T47D (cell line): ENCODE measurements at places on chromosomes 5 and 9.

- no peak for DNase-seq
Observed at GRCh38 chr5:83857341-83857740, 136.7 kb upstream of the HAPLN1 start.

- DNase-seq: no peak
Observed at GRCh38 chr9:75133396-75133795, 45.1 kb downstream of the OSTF1 start.

GRCh38 chr9:78970375-78970774 lies 601.4 kb upstream of the TLE4 start:
- DNase-seq: no peak

DNA sequence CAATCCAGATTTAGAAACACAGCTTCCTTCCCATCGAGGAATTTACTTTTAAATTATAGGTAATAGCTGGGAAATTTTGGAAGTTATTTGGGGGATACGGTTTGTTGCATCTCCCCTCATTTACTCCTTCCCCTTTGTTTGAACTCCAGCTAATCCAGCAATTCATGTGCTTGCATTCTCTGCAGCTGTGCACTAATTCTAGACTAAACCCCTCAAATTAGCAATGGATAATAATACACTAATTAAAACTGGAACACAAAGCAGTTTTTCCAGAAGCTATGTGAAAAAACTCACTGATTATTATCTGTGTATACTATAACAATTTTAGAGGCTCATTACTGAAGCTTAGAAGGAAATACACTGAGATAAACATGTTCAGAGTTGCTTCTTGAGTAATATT lies 751.2 kb upstream of the ZNF608 start:
- no peak for DNase-seq

GRCh38 chr5:35804201-35804653 lies 52.5 kb upstream of the IL7R start:
- no peak for DNase-seq

GRCh38 chr5:170603578-170604565 lies 100.1 kb downstream of the KCNIP1 start:
- peak; percentile 52 for DNase-seq

DNA sequence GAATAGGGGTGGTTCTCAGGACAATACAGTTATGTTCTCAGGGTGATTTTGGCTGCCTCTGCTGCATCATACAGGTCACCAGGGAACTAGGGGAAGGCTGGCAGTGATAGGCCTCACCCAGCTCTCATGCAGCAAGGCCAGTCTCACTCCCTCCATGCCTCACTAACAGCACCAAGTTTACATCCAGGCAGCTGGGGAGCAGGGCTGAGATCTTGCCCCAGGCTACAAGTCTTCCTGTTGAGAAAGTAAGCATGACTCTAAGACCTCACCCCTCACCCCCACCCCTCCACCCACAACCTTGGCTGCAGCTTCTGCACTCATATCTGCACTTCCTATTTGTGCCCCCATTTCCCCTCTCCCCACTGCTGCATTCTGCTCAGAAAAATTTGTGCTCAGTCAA lies 481.2 kb downstream of the ACTL7B start:
- no peak for DNase-seq

DNA sequence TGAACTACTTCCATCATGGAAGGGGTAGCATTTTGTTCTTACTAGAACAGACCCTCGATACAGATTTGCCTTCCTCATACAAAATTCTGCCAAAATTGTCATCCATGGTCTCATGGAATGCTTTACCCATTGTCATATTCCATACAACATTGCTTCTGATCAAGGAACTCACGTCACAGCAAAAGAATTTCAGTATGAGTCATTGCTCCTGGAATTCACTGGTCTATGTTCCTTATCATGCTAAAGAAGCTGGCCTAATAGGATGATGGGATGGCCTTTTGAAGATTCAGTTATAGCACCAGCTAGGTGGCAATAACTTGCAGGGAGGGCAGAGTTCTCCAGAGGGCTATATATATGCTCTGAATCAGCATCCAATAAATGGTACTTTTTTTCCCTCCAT lies 18.2 kb upstream of the FNIP1 start:
- DNase-seq: no peak

DNA sequence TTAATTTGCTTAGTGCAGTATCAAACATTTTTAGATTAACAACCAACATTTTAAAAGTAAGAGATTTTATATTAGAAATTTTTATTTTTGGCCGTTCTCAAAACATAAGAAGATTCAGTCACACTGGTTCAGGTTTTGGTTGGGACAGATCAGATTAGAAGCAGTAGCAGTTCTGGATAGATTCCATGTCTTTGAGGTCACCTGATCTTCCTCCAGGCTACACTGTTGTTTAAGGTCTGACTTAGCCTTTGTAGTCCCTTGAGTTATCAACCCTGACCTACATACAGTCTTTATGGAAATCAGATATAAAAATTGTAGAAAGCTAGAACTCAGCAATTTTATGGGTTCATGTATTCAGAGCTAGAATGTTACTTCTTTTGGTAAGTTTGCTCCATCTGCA lies 910.0 kb upstream of the WWC1 start:
- no peak for DNase-seq

DNA sequence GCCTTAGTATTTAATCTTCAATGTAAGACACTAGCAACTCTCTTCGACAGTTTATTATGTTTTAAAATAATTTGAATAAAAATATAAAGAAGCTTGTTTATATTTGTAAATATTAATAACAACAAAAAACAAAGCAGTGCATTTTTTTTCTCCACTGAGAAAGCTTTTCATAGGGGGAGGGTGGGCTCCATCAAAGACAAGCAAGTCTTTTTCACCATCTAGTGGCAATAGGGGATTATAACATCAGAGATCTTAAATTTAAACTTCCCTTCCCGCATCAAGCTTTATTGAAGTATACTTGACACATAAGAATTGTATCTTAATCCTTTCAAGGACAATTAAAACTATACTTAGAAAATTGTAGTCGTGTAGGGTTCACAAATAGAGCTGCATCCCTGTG lies 9.3 kb upstream of the OR13F1 start:
- peak; percentile 45 for DNase-seq

DNA sequence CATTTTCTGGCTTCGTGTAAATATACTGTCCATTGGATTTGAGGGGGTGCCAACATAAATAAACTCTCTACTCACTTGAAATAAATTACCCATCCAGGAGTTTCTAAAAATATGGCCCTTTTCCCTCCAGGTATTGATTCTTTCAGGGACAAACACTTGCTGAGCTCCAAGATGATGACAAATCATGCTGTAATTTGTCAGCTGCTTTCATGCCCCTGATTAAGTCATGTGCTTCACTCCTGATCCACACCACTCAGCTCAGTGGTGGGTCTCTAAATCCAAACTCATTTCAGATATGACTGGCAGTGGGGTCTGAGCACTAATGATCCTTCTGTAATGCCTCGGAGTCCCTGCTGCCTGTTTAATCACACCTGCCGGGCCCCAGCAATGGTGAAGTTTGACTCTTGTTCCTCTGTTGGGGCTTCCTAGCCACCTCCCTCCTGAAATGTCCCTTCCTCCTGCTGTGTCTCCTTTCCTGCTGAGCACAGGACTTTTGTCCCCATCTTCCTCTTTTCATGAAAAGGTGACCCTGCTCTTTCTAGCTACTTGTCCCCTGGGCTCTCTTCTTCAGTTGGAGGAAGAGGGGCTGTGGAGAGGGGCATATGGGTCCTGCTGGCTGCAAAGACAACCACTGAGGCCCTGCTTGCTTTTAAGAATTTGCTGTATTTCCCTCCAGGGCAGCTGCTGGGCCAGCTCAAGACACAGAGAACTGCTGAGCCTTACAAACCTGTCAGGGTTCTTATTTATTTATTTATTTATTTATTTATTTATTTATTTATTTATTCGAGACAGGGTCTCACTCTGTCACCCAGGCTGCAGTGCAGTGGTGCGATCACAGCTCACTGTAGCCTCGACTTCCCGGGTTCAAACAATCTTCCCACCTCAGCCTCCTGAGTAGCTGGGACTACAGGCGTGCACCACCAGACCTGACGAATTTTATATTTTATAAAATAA lies 200.0 kb downstream of the ATP10B start:
- DNase-seq: no peak

GRCh38 chr5:154487541-154487940 lies 9.5 kb upstream of the HAND1 start:
- no peak for DNase-seq

DNA sequence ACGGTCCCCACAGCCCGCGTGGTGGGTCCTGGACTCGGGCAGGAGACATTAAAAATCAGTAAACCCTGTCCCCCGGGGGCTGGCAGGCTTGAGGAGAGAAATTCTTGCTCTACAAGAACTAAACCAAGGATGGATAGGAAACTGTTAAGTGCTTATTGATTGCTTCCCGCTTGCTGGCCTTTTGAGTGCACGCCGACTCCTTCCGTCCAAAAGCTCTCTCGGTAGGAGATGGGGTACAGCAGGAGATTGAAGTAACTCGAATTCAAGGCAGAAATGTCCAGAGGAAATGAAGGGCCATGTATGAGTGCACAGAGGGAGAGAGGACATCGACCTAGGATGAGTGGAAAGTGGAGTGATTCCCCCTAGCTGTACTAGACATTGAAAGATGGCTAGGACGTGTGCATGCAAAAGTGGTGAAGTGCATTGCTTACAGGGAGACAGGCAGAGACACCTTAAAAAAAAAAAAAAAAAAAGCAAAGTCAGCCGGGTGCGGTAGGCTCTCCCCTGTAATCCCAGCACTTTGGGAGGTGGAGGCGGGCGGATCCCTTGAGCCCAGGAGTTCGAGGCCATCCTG lies 923 bp downstream of the RECK start:
- DNase-seq: no peak

GRCh38 chr5:111447099-111447498 lies 65.2 kb downstream of the STARD4 start:
- DNase-seq: no peak
